CD4-positive, alpha-beta T cell treated with Interleukin-1 beta for 1 hour (primary cell): ENCODE measurements at places on chromosomes 16 and 17.
A peak's percentile ranks its signal among the peaks of the same experiment; 100 is the strongest.

GRCh38 chr17:6487251-6488007, 43.2 kb downstream of the PIMREG start:
- no peak for DNase-seq

GRCh38 chr16:15996432-15997109, 47.2 kb downstream of the ABCC1 start:
- DNase-seq: no peak

- DNase-seq: no peak
These were observed 486 bp downstream of the SYT17 start for GRCh38 chr16:19168371-19169081.

DNA sequence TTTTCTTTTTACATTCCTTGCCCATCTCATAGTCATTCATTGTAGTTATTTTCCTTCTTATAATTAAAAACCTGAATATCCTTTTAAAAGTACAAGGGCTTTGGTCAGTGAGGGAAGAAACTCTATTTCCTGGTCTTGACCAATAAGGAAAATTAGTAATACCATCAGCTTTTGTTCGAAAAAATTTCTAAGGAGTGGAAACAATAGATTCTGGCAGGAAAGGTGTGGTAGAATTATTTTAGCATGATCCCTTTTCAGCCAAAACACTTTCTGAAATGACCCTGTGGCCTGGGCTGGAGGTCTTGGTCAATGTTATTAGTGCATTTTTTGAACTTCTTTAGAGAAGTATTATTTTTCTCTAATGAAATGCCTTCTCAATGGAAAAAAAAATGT, 36.6 kb downstream of the IQCK start:
- DNase-seq: no peak

GRCh38 chr17:75060434-75061054, 13.5 kb downstream of the KCTD2 start:
- DNase-seq: no peak

DNA sequence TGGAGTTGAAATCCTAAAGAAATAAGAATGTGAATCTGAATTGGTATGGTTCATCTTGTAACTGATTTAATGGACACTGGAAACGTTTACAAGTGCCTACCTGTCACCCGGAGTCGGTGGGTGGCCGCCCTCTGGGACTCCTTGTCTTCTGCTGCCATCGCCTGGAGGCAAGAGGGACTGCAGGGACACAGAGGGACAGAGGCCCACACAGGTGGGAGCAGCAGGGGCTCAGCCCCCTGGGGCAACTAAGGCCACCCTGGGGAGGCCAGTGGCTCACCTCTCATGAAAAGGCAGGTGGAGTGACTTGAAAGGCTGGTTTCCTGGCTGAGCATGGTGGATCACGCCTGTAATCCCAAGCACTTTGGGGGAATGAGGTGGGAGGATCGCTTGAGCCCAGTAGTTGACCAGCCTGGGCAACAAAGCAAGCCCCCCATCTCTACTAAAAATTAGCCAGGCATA, 23.2 kb downstream of the TMEM92 start:
- peak; percentile 80 for DNase-seq

DNA sequence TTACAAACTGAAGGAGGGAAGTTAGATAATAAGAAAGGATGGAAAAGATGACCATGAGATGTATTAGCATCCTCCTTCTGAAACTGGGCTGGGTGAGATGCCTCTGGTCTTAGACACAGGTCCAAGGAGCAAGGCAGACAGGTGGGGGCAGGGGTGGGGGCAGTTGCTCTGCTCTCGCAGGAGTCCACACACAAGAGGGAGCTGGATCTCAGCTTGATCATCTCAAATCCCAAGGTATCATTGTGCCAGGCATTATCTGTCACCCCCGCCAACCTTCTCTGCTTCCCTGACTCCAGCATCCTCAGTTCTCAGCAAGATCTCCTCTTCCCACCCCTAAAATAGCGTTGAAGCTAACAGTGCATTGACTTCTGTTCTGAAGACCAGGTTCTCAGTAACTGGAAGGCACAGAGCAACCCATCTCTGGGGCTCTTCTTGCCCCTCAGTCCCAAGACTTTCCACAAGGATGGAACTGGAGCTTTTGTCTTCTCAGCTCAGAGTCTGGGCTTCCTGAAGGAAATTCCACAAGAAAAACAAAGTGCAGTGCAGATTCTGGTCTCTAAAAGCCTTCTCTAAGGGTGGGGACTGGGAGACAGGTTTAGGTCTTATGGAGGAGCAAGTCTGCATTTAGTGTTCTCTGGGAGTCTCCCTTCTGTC, 1.6 kb downstream of the FLOT2 start:
- no peak for DNase-seq

DNA sequence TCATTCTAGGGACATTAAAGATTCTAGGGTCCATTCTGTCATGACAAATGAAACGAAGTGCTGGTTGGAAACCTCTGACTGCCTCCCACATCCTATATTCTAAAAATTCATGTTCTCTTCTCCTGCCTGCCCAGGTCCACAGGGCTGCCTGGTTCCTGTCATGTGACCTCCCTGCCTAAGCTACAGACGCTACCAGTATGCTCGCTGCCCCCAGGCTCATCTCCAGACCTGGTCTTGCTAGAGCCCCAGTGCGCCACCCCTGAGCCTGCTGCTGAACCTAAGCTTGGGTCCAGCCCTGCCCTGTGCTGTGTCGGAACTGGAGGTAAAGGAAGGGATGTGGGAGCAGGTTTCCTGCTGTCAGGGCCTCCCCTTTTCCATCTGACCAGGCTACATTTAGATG, 231.6 kb upstream of the CDH5 start:
- no peak for DNase-seq

DNA sequence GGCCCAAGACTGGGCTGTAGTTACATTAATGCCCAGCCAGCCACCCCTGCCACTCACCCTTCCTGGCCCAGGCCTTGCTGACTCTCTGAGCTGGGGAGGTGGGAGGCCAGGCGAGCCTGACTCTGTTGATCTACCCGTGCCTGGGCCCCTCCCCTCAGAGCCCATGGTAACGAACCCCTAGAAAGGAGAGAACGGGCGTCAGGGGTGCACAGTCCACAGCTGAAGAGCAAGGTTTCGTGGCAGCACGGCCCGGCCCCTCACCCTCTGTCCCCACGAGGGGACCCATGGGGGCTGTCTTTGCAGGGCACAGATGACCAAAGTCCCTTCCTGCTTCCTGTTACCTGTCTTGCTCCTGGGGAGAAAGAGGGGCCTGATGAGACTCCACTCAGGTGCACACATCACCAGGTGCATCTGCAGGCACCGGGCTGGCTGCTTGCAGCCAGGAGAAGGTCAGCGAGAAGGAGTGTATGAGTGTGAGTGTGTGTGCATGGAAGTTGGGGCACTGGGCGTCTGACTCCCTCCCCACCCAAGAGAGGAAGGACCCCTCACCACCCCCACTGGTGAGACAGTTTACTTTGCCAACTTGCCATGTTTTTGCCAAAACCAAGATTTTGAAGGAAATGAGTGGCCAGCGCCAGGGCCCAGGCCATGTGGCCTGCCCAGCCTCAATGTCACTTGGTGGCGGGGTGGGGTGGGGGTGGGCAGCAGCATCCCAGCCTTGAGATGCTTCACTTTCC, 359.1 kb downstream of the SEC14L1 start:
- no peak for DNase-seq

- no peak for DNase-seq
These were observed 6.7 kb upstream of the GINS2 start for GRCh38 chr16:85695196-85696128.

DNA sequence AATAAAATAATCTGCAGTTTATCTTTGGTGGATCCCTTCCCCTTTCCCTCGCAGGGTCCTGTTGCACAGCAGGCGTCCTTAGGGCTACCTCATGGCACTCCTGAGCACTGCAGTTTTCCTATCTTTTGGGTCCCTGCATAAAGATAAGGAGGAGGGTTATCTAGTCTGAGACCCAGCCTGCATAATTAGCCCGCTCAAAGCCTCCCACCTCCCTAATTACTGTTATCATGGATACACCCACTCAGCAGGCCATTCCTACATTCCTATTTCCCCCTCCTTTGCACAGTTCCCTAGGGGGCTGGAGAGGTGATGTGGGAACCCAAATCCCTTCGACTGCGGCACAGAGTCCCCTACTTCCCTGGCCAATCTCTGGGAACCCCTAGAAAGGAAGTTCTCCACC, 5.1 kb upstream of the CLUH start:
- no peak for DNase-seq

GRCh38 chr16:49858200-49859124, 2.5 kb upstream of the ZNF423 start:
- DNase-seq: no peak

- no peak for DNase-seq
These were observed at the start of gene CBLN1 for GRCh38 chr16:49281480-49281842. CBLN1 (minus strand) TSS chr16:49281838; CDS start chr16:49281465, 373 bp downstream.

DNA sequence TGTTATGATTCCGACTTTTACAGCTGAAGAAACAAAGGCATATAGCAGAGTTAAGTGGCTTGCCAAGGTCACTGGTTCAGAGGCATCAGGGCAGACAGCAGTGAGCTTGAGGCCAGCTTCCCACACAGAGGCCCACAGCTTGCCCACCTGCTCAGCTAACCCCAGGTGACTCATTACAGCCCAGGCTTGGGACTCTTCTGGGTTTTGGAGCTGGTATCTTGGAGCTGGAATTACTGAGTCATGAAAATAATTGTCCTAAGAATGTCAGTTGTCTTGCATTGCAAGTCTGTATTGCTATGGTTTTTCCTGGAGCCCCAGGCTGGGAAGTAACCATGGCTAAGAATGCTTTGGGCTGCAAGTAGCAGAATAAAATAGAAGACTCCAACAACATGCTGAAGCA, 32.4 kb upstream of the IRX3 start:
- DNase-seq: no peak

DNA sequence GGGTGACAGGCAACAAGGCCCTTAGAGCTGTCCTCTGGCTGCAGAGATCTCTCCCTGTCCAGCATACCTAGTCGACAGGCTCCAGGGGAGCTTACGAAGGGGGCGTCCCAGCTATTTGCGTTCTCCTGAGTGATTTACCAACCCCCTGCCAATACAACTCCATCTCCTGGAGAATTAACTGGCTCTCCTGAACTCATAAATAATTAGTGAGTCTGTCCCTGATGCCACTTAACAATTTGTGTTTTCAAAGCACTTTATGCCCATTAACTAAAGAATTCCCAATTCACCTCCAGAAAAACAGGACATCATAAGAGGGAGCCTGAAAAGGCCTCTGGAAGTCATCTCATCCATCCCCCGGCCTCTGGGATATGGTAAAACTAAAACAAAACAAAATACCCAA, 26.7 kb downstream of the SDK2 start:
- DNase-seq: no peak

- no peak for DNase-seq
These were observed 11.9 kb downstream of the TBKBP1 start for GRCh38 chr17:47705536-47706530.

DNA sequence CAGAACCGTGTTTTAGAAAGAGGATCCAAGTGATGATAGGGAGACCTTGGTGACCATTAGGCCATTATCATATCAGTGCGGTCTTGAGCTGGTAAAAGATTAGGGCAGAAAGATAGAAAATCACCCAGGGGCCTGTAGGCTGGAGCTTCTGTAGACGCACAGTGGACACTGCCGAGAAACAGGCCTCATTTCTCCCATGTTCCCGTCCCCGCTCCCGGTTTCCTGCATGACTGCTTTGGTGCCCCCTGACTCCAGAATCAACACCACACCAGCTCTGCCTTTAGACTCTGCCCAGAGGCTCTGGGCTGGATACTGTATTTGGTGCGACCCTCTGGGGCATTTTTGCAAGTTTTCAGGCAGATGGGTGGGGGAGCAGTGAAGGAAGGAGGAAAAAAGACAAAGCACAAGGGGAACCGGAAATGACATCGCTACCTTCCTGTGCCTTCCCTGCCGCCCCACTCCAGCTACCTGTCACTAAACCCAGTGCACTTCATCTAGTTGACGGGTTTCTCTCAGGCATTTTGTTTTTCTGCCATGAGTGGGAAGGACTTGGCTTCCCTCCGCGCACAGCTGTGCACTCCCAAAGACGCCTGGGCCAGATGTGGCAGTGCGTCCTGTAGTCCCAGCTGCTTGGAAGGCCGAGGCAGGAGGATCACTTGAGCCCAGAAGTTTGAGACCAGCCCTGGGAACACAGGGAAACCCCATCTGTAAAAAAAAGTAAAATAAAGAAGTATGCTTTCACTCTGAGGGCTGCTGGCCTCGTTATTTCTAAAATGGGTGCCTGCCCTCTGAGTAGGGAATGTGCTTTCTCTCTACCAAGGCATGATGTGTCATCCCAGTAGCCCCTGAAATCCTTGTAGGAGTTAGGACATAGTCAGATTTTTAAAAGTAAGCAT, 214.1 kb downstream of the RPTOR start:
- DNase-seq: peak; percentile 57

GRCh38 chr16:50255538-50255937, 10.8 kb upstream of the ADCY7 start:
- DNase-seq: no peak

DNA sequence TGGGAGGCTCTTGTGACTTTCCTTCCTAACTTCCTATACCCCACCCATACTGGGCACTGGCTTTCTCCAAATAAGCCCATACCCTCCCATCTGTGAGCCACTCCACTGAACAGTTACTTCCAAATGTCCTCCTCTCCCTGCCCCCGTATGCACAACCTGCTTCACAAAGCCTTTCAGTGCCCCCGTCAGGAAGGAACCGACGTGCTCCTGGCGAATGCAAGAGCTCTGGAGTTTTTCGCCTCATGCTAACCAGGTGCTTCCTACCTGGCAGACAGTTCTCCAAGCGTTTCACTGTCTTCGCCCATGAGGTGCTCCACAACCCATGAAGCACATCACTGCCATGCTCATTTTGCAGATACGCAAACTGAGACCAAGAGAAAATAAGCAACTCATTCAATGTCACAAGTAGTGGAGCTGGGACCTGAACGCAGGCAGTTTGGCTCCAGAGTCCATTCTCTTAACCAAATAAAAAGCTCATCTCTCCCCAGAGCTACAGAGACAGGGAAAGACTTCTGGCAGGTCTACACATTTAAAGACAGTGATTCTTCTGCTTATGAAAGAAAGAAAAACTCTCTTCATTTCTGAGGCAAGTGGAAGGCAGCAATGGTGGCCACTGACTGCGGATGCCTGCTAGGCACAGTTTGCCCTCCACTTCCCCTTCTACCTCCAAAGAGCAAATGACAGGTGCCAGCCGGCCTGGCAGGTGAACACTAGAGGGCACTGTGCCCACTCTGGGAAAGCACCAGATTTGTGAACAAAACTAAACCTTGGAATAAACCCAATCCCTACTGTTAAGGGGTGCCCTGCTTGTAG, 23.8 kb downstream of the SPHK1 start:
- DNase-seq: peak; percentile 64

DNA sequence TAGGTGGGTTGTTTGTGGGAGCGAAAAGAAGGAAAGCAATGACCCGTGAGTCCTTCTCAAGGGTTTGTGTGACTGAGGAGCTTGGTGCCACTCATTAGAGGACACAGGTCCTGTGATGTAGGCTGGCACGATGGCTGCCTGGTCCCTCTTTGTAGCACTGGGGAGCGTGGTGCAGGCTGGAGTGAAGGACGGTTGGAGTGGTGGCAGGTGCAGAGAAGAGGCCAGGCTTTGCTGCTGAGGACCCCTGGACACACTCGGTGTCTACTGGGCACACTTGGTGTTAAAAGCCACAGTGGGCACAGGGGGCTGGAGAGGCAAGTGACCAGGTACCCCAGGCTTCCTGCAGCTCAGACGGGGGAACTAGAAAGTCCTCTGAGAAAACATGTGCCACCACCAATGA, 106.0 kb downstream of the NTN1 start:
- DNase-seq: no peak
